Spinal cord (tissue), 10 donors: ENCODE measurements at places on chromosomes 2 and 18. TPM values are rescaled to one million over a fixed set of nuclear protein-coding genes. Genes with fewer than 3 reads are reported as not detected.

PSD4 gene
- total RNA-seq = 6.4 TPM

GRCh38 chr18:22790545-22791309, 142.4 kb upstream of the RBBP8 start:
- no peaks in the 10 kb centered on the region for H3K36me3 ChIP-seq
- H3K4me3 ChIP-seq = no peak overlapping the region
- no peak for DNase-seq
- no peaks in the 10 kb centered on the region for H3K27me3 ChIP-seq
- no peaks in the 10 kb centered on the region for H3K4me1 ChIP-seq

DNA sequence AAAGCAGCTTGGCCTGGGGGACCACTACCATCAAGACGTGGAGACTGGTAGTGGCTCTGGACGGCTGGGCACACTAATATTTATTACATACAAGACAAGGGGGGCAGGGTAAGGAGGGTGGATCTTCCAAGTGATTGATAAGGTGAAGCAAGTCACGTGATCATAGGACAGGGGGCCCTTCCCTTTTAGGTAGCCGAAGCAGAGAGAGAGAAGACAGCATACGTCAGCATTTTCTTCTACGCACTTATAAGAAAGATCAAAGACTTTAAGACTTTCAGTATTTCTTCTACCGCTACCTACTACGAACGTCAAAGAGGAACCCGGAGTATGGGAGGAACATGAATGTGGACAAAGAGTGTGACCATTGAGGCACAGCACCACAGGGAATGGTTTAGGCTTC, 307.9 kb downstream of the RPIA start:
- H3K27me3 ChIP-seq = no peaks in the 10 kb centered on the region
- no peaks in the 10 kb centered on the region for H3K4me1 ChIP-seq
- DNase-seq = no peak
- no peak overlapping the region for H3K27ac ChIP-seq
- H3K36me3 ChIP-seq = no peaks in the 10 kb centered on the region
- no peak overlapping the region for H3K4me3 ChIP-seq

DNA sequence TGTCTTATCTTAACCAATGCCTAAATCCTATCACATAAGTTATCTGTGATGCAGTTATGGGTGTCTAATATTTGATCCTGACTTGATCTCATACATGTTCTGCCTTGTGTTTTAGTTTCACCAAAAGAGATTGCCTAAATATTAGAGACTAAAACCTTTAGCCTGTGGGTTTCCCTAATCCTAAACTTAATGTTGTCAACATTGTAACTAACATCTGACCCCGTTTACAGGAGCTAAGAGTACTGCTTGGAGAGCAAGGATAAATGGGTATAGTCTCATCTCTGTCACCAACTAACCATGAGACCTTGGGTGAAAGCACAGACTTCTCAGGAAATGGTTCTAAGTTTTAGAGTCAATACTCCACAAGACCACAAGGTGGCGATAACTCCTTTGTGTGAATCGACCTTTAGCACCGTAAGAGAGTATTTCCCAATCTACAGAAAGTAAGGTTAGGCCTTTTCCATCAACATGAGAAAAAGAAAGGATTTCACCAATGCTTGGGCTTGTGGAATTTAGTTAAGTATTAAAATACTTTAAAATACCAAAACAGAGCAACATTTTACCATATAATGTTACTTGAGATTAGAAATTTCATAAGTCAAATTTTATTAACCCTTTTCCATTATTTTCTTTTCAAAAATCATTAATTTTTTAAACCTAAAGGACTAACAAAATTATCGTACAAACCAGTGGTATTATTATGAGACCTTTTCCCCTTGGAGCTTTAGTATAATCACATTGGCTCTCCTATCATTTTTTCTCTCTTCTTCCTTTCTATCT, 60.5 kb downstream of the G6PC2 start:
- no peak overlapping the region for H3K4me3 ChIP-seq
- H3K27me3 ChIP-seq = no peaks in the 10 kb centered on the region
- no peak overlapping the region for H3K27ac ChIP-seq
- no peaks in the 10 kb centered on the region for H3K4me1 ChIP-seq
- H3K36me3 ChIP-seq = no peaks in the 10 kb centered on the region
- DNase-seq = no peak
